Left lung (tissue), 14 donors: ENCODE measurements at places on chromosomes 11 and 22. TPM values are rescaled to one million over a fixed set of nuclear protein-coding genes. Genes with fewer than 3 reads are reported as not detected.

- DNase-seq = no peak
These were observed 73.9 kb upstream of the SEZ6L start for GRCh38 chr22:26095256-26095956.

DNA sequence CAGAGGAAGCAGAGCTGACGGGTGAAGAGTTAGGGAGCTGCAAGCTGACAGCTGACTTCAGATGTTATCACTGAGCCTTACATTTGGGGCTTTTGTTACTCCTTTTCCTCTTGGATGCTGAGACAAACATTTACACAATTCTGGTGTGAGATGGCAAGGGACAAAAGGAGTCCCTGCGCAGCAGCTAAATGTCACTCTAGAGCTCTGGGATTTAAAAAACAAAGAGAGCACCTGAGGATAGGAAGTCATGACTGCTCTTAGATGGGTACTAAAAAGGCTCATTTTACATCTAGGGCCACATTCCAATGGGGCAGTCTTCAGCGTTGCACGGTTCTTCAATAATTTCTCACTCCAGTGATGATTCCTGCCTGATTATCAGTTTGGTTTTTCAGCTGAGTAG is 204.5 kb downstream of the RAB38 start:
- DNase-seq = no peak

DNA sequence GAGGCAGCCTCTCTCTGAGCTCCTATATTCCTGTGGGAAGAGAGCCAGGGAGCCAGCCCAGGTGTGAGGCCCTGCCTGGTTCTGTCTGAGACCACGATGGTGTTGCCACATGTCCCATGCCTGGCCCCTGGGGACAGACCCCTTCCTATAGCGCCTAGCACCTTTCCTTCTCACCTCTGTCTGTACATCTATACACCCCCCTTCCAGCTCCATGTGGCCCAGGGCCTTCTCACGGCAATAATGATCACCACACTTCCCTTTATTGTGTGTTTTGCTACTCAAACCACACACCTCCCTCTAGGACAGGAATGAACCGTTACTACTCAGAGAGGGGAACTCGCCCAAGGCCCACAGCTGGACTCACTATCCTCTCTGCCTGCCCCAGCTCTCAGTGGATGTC is 12.8 kb downstream of the CD82 start:
- DNase-seq = no peak

TOM1 gene
- polyA plus RNA-seq = 30.7 TPM

GRM5 gene
- 0.03 TPM for polyA plus RNA-seq

PATE4 gene
- polyA plus RNA-seq = not detected

OR5B17 gene
- not detected for polyA plus RNA-seq

C22orf42 gene
- not detected for polyA plus RNA-seq
